Activated T-helper 1 cell treated with anti-CD3 and anti-CD28 coated beads, Interleukin-2, amount 50 U/mL, for 16 hours (primary cell): ENCODE measurements at places on chromosomes 6 and 20.

DNA sequence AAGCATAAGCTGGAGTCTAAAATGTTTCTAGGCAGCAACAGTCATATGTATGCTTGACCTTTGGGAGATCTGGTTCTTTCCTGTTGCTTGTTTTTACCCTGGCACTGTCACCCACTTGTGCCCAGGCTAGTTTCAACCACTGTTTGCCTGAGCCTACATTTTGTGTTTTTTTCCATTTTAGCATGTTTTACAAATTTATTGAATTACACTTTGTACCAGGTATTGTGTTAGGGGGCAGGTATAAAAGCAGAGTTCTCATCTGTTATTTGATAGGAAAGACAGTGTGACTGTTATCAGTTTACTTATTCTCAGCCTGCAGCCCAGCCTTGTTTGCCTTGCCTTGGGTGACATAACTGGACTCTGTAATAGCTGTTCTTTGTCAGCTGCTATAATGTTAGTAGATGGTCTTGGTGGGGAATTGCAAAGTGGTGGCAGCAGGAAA, 147.0 kb downstream of the CDKAL1 start:
- no peak for DNase-seq

DNA sequence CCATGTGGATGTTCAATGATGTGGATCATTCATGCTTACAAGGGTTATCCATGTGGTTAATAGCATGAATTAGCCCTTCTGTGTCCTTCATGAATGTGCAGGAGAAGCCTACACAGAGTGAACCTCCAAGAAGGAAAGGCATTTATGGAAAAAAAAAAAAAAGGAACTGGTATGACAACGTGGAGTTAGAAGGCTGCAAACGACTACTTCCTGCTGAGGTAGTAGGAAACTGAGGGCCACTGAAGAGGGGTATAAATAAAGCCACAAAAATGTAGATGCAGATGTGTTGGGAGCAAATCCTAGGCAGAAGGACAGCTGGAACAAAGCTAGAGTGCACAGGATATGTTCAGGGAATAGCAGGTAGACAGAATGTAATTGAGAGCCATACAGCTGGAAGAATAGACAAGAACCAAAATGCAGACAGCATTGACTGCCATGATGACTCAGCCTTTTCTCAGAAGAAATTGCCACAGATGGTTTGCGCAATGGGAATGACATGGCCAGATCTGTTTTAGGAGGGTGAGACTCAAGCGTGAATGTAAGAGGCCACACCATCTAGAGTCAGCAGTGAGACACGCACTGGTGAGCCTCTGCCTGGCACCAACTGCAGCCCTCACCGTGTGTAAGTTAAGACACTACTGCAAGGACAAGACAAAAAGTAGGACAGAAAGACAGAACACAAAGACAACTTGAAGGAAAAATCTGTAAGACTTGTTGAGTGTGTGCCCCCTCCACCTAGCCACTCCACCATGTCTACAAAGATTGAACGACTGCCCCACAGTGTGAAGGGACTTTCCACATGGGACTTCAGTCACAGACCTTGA, 79.8 kb downstream of the KIF13A start:
- DNase-seq = no peak

DNA sequence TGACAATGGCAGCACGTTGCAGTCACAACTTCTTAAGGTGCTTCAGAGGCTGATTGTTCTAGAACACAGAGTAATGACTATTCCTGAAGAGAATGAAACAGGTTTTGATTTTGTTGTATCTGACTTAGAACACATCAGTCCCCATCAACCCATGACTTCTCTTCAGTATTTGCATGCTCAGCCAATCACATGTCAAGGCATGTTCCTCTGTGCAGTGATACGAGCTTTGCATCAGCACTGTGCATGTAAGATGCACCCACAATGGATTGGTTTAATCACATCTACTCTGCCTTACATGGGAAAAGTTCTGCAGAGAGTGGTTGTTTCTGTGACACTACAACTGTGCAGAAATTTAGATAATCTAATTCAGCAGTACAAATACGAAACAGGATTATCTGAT, 54.3 kb downstream of the PGM3 start:
- DNase-seq = no peak

DNA sequence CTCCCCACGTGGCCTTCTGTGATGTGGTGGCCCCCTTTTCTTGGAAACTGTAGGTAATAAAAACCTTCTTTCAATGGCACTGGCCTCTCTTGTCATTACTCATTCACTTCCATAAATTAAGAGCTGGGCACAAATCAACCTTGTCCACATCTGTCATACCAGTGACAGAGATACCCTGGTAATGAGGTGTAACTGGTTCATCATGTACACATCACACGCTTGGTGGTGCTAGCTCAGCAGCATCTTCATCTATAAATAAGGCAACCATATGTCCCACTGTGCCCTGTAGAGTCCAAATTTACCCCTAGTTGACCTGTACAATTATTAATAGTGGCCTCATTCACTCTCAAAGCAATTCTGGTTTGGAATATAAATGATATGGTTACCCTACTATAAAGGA, 245.6 kb downstream of the HIVEP2 start:
- no peak for DNase-seq

DNA sequence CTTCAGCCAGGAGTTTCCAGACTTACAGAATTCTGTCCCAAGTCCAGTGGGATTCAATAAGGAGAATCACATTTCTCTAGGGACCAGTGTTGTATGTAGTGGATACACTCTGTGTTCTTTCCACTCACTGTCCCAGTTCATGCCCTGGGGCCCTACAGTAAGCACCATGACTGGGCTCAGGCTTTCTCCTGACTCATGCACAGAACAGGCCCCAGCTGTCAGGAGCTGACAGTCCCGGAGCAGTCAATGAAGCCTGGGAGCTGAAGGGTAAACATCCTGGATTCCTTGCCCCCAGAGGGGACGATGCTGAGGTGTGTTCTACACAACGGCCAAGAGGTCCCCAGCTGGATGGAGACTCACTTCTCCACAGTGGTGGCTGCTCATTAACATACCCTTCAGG, 40.2 kb upstream of the LRFN2 start:
- no peak for DNase-seq

DNA sequence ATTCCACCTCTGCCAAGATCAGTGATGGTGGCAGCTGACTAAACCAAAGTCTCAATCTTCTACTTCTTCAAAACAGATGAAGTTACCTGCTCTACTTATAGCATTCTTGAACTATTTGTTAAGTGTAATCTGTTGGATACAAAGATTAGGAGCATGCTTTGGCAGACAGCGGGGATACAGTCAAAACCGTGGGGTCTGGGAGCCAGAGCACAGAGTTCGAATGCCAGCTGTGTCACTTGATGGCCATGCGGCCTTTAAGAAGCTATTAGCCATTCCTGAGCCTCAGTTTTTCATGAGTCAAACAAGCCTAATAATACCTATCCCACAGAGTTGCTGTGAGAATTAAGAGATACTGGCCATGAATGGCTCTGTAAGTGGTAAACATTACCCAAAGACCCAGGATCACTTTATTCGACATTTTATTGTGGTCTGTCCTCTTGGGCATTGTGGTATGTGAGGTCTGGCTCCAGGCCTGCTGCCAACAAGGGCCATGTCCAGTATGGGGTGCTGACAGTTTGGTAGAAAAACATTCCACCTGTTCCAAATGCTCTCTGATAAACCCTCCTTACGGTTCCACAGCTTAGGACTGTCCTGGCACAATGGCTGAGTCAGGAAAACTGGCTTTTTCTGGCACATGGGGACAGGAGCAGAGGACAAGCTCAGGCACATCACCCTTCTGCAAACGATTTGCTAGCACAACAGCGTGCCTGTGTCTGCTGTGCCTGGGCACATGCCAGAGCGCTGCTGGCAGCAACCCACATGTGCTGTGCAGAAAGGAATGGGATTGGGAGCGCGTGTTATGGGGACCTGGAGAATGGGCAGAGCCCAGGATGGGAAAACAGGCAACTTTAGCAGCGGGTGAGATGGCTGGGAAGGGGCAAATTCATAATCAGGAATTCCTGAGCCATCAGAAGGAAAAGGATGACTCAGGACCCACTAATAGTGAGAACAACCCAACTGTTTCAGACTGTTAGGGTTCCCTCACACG, 15.7 kb upstream of the FAM83C start:
- no peak for DNase-seq

GRCh38 chr20:38620441-38620840, 18.8 kb downstream of the ARHGAP40 start:
- DNase-seq = no peak
